ENCODE measurements at places on chromosomes 5 and 9.

GRCh38 chr5:107514305-107514704 lies 156.4 kb downstream of the EFNA5 start:
- no peak for DNase-seq

DNA sequence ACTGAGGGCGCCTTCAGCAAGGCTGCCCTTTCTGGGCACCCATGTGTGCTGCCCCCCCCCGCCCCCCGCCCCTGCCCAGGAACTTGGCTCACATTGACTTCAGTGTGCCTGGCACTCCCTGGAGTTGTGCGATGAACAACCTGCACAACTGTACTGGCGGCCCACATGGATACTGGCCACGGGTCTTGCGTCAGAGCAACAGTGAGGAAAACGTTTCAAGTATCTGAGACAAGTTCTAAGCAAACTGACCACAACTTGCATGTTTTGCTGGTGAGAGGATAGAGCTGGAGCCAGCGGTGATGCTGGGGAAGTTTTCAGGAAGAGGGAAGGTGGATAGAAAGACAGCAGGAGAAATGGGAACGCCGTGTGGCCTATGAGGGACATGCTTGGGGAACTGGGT lies 45.4 kb downstream of the HABP4 start:
- DNase-seq, result no peak

DNA sequence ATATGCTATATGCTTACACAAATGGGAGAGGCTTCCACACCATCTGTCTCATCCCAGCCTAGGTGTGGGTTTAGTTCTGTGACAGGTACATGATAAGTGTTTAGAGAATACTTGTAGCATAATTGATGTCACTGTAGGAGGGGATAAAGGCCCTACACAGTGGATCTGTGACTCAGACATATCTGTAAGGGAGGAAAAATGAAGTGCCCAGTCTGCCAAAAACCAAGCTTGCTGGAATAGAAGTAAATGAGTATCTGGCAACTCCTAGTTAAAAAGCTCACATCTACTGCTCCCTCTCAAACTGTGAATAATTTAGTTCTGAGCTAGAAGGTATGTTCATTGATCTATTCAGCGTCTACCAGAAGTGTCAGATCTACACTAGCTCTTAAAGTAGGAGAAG lies 38.9 kb upstream of the FAM174A start:
- DNase-seq, result no peak

- no peak for DNase-seq
These were observed 11.3 kb upstream of the GGTA1 start for GRCh38 chr9:121510766-121511550.

DNA sequence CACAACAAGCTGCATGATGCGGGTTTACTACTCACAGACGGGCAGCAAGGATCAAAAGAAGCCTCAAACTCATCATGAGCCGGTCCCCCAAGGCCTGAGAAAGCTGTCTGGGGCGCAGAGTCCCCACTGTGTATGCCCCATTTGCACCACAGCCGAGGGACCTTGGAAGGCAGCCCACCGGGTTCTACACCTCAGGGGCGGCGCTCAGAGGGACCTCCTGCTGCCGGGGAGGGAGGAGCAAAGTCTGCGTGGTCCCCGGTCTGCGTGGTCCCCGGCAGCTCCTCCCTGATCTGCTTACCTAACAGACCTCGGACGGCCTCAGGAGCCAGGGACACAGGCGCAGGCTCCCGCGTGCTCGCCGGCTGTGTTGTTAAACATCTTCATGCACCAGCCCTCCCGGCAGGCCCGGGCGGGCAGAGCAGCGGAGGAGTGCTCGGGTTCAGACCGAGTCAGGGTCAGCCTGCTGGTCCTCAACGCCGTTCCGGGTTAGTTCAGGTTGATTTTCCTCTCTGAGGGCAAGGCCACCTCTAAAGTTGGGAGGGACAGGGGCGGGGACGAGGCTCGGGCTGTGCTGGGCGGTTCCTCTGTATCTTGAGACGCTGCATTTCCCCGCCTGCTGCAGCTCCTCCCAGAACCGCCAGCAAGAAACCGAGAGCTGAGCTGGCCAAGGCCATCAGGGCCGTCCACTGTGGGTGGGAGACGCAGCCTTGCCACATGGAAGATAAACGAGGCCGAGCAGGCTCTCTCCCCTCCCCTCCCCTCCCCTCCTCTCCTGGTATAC lies 74.6 kb downstream of the MRPL36 start:
- DNase-seq, result no peak

DNA sequence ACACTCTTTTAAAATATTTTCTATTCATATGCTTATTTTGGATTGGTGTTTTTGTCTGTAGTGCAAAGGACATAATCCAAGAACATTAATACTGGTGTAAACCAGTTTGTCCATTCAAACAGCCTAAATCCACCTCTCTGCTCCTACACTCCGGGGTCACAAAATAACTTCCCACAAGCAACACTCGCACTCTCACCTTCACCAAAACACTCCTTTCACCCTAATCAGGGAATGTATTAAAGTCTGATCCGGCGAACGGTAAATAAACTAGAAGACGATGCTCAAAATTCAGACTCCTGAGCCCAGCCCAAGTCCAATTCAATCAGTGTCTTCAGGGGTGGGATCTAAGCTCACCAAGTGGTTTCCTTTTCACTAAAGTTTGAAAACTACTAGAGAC lies 649 bp downstream of the AP3B1 start:
- DNase-seq, result peak; percentile 2

- no peak for DNase-seq
These were observed 135.4 kb upstream of the CCDC152 start for GRCh38 chr5:42621242-42621641.

DNA sequence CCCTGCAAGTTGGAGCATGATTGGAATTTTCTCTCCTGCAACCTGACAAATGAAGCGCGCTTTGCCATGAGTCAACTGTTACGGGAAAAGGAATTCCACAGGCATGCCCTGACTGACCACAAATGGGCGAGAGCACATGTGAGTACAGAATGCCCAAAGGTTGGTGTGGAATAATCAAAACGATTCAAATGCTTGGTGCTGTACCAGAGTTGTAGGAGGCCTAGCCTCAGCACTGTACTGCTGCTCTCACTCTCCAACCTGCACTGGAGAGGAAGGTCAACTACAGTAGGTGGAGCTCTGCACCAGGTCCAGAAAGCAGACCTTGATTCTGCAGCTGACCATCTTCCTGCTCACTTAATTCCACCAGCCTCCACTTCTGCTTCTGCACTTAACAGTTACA lies 406.9 kb upstream of the ACTBL2 start:
- no peak for DNase-seq

DNA sequence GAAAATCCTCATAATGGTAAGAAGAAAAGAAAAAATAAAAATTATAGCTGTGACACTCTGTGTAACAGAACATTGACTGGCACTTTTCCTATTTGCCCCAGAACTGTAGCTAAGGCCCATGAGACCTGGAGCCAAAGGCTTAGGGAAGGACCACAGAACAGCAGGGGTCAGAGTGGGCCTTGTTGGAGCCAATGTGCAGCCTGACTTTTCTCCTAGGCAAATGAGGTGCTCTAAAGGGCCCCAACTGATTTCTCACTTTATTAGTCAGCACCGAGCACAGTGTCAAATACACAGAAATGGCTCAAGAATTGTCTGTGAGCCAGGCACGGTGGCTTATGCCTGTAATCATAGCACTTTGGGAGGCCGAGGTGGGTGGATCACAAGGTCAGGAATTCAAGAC lies 4.0 kb upstream of the MEGF9 start:
- DNase-seq, result no peak

DNA sequence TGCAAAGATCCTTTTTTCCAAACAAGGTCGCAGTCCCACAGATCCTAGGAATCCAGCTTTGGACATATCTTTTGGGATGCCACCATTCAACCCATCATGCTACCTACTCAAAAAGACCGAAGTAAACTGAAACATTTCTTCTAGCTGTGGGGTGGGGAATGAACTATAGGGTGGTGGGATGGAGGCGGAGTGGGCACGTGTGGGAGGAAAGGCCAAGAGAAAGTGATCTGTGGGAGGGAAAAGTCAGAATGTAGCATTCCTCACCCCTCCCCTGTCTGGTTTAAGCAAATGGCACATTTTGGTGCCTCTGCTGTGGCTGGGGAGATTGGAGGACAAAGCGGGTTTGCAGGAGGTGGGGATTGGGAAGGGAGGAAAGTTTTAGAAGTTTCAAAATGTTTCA lies 59.2 kb upstream of the IL17B start:
- no peak for DNase-seq

GRCh38 chr5:169548315-169548714 lies 35.3 kb upstream of the SPDL1 start:
- DNase-seq, result no peak

GRCh38 chr5:77087484-77088261 lies 588 bp upstream of the ZBED3 start:
- no peak for DNase-seq

DNA sequence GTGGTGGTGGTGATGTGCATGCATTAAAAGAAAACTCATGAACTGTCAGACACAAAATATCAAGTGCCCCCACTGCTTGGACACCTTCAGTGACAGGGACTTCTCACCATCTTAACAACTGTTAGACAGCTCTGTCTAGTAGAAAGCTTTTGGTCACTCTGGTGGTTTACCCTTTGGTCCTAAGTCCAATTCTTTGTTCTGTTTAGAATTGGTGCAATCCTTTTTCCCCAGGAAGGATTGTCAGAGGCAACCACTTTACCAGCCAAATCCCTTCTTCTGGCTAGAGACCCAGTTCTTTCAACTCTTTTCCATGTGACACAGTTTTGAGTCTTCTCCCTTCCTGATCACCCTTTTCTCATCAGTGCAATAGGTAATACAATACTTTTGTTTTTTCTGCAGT lies 140.2 kb downstream of the SEC61B start:
- DNase-seq, result no peak

DNA sequence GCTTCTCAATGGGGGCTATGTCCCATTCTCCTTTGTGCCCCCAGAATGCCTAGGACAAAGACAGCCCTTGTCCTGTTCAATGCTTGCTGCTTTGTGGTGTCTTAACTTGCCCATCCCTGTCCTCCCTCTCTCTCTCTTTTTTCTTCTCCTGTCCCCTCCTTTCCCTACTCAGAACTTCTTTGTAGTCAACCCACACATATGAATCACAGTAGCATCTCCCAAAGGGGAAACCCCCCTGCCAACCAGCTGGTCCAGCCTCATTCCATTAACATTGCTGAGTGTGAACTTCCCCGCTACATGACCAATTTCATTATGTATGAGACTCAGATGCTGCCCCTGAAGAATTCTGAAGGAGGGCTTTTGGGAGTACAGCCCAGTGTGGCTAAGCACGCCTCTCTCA lies 408.3 kb downstream of the ENC1 start:
- no peak for DNase-seq

GRCh38 chr9:26975728-26976707 lies 19.8 kb downstream of the IFT74 start:
- peak; percentile 17 for DNase-seq

GRCh38 chr9:36559036-36559695 lies 13.5 kb upstream of the MELK start:
- DNase-seq, result no peak

DNA sequence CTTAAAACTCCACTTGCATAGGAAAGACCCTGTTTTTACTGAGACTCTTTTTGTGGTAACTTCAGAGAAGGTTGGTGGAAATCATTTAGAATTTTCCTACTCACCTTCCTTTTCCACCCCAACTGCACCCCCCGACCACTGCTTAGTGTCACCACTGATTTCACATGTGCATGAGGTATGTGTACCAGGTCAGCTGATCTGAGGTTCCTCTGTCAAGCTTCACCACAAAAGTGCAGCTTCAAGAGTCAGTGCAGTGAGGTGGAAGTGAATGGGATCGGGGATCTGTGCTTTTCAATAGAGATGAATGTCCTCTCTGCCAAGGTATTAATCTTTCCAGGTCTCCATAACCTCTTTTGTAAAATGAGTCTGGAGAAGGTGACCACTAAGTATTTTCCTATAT lies 260.5 kb upstream of the WWC1 start:
- no peak for DNase-seq

GRCh38 chr5:154384480-154385235 lies 61.1 kb upstream of the SAP30L start:
- peak; percentile 7 for DNase-seq

- no peak for DNase-seq
These were observed 2.3 kb downstream of the NTRK2 start for GRCh38 chr9:84671586-84672521.

- DNase-seq, result no peak
These were observed 371.0 kb downstream of the CSNK1G3 start for GRCh38 chr5:123882965-123883345.

- DNase-seq, result no peak
These were observed 103.7 kb downstream of the PAM start for GRCh38 chr5:102858808-102859207.

- no peak for DNase-seq
These were observed 15.1 kb upstream of the LURAP1L start for GRCh38 chr9:12759761-12760160.

DNA sequence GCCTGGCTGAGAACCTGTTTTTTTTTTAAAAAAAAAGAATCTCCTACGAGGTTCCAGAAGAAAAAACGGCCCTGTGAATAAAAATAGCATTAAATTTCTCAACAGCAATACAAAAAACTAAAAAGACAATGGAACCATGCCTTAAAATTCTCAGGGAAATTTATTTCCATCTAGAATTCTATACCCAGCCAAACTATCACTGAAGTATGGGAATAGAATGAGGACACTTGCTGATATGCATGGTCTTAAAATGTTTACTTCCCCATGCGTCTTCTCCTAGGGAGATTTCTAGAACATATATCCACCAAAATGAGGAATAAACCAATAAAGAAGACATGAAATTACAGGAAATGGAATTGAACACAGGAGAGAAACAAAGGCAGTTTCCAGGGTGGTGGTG lies 16.5 kb upstream of the NSMF start:
- DNase-seq, result no peak

All from CD4-positive, alpha-beta T cell treated with Interleukin-2 at 100 ng/mL for 4 hours (primary cell).